ENCODE measurements at places on chromosomes 16 and 17. TPM values are rescaled to one million over a fixed set of nuclear protein-coding genes. Genes with fewer than 3 reads are reported as not detected.

Gene PHOSPHO1
- 1.8 TPM for polyA plus RNA-seq

Gene GAST
- polyA plus RNA-seq: not detected

Gene PCGF2
- 77.2 TPM for polyA plus RNA-seq

Gene ENO3
- polyA plus RNA-seq: 26.2 TPM

Gene RAPGEFL1
- polyA plus RNA-seq: 12.8 TPM

Gene ZNF768
- 58.5 TPM for polyA plus RNA-seq

Gene CSHL1
- not detected for polyA plus RNA-seq

Gene HSPB9
- 0.30 TPM for polyA plus RNA-seq

Gene KRTAP9-4
- not detected for polyA plus RNA-seq

Gene PITPNM3
- polyA plus RNA-seq: 10.0 TPM

Gene PROCA1
- 11.2 TPM for polyA plus RNA-seq

Gene SLC7A5
- 10.0 TPM for polyA plus RNA-seq

Gene TBC1D3H
- polyA plus RNA-seq: 9.8 TPM

Measured in renal pelvis (tissue), 12 donors.